Colonic mucosa (tissue), 4 donors: ENCODE measurements at places on chromosomes 1 and 21.

DNA sequence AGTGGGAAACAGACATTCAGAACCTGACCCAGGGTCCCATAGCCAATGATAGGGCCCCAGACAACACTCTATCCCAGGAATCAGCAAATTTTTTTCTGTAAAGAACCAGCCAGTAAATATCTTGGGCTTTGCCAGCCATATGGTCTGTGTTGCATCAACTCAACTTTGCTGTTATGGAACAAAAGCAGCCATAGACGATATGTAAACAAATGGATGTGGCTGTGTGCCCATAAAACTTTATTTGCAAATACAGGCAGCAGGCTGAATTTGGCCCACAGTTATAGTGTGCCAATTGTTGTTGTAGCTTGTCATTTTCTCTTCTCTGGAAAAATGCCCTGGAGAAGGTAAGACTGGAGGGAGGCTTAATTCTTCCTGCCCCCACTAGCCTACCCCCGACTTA lies 431.1 kb upstream of the VAMP3 start:
- H3K27ac ChIP-seq: no peak overlapping the region
- H3K36me3 ChIP-seq: no peaks in the 10 kb centered on the region
- DNase-seq: peak; percentile 38
- H3K4me1 ChIP-seq: no peaks in the 10 kb centered on the region
- no peaks in the 10 kb centered on the region for H3K27me3 ChIP-seq

- no peaks in the 10 kb centered on the region for H3K27me3 ChIP-seq
- DNase-seq: no peak
- no peaks in the 10 kb centered on the region for H3K36me3 ChIP-seq
- H3K4me1 ChIP-seq: no peaks in the 10 kb centered on the region
- H3K4me3 ChIP-seq: no peak overlapping the region
These were observed 39.9 kb downstream of the KRTAP10-1 start for GRCh38 chr21:44500111-44500510.

DNA sequence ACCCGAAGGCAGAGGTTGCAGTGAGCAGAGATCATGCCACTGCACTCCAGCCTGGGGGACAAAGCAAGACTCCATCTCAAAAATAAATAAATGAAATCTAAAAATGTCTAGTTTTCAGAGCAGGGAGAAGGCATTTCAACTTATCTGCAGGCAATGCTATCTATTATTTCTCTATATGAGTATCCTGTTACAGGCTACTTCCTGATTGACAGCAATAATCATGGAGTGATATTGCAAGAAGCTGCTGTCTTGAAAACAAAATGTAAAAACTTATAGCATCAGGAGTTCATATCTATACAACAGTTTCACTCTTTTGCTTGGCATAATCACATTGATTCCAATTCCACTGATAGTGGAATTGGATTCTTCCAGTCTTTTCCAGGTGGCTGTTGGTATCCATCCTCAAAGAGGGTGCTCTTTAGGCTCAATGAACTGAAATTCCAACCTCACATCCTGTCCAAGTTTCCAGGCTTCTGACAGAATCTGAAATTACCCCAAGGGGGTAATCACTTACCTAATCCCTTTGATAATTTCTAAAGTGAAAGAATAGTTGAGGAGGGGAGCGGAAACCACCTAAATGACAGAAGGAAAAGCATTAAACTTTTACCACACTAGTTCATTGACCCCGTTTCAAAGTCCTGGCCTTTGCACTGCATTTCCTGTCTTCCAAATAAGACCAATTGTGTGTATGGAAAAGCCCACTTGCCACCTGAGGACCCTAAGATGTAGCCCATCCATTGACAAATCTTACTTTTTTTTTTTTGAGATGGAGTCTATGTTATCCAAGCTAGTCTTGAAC lies 107.6 kb downstream of the GLUL start:
- H3K4me1 ChIP-seq: no peaks in the 10 kb centered on the region
- H3K27ac ChIP-seq: no peak overlapping the region
- H3K27me3 ChIP-seq: no peaks in the 10 kb centered on the region
- H3K4me3 ChIP-seq: no peak overlapping the region
- no peaks in the 10 kb centered on the region for H3K36me3 ChIP-seq

GRCh38 chr1:228975238-228975907 lies 240.1 kb downstream of the RHOU start:
- DNase-seq: no peak
- H3K36me3 ChIP-seq: no peaks in the 10 kb centered on the region
- H3K4me1 ChIP-seq: no peaks in the 10 kb centered on the region
- no peak overlapping the region for H3K4me3 ChIP-seq
- no peaks in the 10 kb centered on the region for H3K27me3 ChIP-seq

- H3K36me3 ChIP-seq: no peaks in the 10 kb centered on the region
- no peaks in the 10 kb centered on the region for H3K4me1 ChIP-seq
- no peak for DNase-seq
- H3K27ac ChIP-seq: peak overlapping the region; percentile 75
These were observed 24.7 kb upstream of the ADGRB2 start for GRCh38 chr1:31788825-31789256.

DNA sequence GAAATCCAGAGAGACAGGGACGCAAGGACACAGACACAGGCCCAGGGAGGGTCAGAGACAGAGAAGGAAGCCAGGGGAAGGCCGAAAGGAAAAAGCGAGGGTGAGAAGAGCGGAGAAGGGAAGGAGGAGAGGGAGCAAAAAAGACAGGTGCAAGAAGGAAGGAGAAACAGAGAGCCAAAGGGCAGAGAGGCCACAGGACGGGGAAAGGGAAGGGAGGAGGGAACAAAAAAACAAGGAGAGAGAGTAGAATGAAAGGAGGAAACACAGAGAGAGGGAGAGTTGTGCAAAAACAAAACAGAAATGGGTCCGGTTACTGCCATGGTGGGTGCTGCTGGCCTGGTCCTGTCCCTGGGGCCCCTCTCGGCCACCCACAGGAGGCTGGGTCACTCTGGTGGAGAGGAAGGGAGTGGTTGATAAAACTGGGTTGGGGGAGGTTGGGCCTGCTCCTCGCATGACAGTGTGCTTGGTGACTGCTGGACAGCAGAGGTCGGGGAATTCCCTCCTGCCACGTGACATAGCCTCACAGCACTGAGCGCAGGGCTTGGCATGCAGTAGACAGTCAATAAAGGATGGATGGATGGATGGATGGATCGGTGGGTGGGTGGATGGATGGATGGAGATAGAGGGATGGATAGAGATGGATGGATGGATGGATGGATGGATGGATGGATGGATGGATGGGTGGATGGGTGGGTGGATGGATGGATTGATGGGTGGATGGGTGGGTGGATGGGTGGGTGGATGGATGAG lies 64.8 kb downstream of the RAP1GAP start:
- H3K27me3 ChIP-seq: no peaks in the 10 kb centered on the region
- DNase-seq: no peak
- no peaks in the 10 kb centered on the region for H3K4me1 ChIP-seq
- no peak overlapping the region for H3K27ac ChIP-seq
- no peak overlapping the region for H3K4me3 ChIP-seq
- H3K36me3 ChIP-seq: no peaks in the 10 kb centered on the region
